ENCODE measurements at places on chromosomes 4 and X.

DNA sequence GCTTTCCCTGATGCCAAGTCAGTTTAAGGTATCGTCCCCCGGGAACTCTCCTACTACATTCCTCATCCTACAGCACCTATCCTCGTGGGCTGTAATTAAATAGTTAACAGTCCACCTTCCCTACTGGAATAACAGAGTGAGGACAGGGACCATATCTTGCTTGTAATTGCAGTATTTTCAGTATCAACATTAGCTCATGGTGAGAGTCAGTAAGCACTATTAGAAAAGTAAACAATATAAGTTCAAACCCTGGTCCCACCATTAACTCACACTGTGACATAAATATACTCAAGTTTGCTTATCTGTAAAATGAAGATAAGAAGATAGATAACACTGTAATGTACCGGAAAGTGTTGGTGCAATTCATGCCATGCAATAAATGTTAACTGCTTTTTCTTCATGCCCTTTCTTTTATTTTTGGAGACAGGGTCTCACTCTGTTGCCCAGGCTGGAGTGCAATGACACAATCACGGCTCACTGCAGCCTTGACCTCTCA, 61.3 kb downstream of the SH3RF1 start:
- DNase-seq, result no peak

DNA sequence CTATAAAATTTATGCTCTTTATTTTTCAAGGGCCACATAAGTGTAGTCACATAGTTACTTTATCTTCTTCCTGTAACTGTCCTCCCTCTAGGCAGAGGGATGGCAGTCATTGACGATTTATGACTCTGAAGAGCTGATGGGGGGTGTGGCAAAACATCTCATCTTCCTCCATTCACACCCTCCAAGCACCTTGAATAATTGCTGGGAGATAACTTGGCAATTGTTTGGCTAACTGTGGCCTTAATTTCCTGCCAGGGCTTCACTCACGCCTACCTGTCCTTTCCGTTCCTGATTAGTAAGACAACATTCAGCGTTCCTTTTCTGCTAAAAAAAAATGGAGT, 329.2 kb downstream of the ARHGAP10 start:
- DNase-seq, result no peak

DNA sequence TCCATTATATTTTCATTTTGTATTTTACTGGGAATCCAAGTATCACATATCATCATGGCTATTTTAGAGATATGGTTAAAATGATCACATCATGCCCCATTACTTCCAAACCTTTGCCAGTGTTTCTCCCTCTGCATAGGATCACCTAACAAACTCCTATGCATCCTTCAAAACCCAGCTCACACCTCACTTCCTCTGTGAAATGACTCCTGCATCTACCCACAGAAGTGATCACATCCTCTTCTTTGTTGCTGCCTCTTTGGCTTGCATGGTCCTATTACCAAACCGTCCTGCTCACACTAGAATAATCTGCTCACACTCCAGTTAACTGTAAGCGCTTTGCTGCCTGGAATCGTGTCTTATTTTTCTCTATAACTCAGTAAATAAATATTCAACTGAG, 74.7 kb upstream of the C4orf50 start:
- no peak for DNase-seq

- DNase-seq, result no peak
Observed at GRCh38 chr4:185625503-185625902, 90.2 kb upstream of the PDLIM3 start.

DNA sequence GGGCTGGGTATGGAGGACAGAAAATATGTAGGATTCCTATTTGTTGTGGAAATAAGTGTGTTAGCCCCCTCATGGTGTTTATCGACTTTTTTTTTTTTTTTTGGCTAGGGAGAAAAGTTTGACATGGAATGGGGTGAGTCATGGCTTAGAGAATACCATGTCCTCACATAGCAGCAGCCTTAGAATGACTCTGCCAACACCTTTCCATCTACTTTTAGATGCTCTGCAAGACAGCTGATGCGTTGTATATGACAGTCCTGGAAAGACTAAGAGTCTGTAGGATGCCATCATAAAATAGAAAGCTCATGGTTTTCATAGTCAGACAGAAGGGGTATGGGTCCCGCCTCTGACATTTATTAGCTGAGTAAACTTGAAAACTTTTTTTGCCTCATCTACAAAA, 37.7 kb downstream of the MTTP start:
- DNase-seq, result no peak
